ENCODE measurements at places on chromosomes 13 and 19.
A peak's percentile ranks its signal among the peaks of the same experiment; 100 is the strongest.

DNA sequence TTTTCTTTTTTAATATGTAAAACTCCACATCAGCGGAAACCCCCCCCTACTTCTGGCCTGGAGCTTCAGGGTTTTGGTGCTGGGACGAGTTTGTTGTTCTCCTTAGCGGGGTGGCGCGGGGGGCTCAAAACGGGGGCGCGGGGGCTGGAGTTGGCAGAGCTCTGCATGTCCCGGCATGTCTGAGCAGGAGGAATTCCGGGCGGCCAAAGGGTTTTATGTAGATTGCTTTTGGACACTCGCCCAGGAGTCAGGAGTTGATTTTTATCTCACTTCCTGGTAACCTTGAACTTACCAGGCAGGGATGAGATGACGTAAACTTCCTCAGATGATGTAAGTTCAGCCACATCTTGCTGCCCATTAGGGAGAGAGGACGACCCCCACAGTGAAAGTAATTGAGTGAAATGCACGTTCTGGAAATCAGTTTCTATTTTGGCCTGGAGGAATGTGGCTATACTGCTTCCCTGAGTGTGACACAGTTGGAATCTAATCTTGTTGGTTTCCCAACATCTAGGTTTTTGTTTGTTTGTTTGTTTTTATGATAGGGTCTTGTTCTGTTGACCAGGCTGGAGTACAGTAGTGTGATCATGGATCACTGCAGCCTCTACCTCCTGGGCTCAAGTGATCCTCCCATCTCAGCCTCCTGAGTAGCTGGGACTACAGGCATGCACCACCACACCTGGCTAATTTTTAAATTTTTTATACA, 21.0 kb upstream of the GDF15 start:
- peak; percentile 100 for DNase-seq

DNA sequence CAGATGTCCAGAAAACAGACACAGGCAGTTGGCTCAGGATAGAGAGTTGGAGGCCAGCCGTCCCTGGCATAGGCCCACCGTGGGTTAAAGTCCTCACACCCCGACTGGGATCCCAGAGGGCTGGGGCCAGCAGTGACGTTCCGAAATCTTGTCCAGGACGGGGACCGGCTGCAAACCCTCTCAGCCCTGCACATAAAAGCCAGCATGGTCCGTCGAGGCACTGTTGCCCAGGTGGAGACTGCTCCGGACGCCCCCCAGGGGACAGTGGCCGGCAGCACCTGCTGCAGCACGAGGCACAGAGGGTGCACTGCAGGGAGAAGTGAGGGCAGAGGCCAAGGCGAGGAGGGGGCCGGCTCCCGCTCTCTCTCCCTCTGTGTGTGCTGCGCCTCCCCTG, 4.3 kb upstream of the IFNL2 start:
- DNase-seq: no peak

GRCh38 chr19:19262190-19263057, 10.7 kb downstream of the TM6SF2 start:
- no peak for DNase-seq

DNA sequence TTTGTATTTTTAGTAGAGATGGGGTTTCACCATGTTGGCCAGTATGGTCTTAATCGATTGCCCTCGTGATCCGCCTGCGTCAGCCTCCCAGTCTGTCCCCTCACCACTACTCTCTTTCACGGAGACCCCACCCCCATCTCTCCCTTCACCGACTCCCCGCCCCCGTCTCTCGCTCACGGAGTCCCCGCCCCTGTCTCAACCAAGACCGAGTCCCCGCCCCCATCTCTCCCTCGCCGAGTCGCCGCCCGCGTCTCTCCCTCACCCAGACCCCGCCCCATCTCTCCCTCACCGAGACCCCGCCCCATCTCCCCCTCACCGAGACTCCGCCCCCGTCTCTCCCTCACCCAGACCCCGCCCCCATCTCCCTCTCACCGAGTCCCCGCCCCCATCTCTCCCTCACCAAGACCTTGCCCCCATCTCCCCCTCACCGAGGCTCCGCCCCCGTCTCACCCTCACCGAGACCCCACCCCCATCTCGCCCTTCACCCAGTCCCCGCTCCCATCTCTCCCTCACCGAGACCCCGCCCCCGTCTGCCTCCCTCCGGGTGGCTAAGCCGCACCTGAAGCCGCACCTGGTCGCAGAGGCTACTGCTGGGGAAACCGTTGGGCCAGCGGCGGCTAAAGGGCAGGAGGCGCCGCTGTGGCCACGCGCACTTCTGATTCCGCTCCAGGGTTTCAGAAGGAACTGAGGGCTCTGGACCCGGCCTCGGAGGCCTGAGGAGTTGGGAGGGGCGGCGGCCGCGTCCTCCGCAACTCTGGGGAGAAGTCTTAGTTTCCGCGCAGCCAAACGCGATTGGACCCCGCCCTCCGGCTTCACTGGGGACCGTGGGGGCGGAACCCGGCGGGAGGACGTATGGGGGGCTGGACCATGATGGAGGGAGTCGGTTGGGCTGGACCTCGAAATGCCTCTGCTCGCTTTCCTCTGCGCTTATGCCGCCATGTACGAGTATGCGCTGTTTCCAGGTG, 17.1 kb upstream of the ZNF846 start:
- DNase-seq: peak; percentile 94

- DNase-seq: no peak
Measured at GRCh38 chr13:99034333-99035085, 56.6 kb upstream of the DOCK9 start.

- DNase-seq: peak; percentile 57
Measured at GRCh38 chr13:47853236-47853635, 147.8 kb downstream of the SUCLA2 start.

DNA sequence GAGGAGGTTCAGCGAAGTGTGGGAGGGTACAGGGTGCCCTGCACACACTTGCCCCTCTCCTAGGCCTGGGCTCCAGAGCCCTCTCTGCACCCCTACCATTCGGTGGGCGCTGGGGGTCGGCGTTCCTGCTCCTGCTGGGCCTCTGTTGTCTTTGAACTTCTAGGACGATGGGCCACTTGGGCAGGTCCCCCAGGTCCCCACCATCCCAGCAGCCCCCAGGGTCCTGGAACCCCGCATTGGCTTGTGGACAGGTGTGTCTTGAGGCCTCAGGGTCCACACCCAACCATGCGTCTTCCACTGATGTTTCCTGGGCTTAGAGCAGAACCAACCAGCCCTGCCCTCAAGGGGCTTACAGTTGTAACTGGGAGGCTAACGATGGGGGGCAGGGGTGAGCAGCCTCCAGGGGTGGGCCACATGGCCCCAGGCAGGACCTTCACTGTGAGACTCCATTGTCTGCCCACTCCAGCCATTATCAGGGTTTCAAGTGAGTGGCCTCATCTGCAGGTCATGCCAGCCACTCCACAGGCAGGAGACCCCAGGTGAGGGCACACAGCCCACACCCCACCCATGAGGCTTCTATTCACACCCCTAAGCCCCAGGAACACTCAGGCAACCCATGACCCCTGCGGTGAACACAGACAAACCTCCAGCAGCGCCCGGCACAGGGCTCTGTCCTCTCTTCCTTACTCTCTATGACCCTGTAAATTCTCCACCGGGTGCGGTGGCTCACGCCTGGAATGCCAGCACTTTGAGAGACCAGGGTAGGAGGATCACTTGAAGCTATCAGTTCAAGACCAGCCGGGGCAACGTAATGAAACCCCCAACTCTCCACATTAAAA, 2.0 kb upstream of the KLF16 start:
- DNase-seq: no peak

DNA sequence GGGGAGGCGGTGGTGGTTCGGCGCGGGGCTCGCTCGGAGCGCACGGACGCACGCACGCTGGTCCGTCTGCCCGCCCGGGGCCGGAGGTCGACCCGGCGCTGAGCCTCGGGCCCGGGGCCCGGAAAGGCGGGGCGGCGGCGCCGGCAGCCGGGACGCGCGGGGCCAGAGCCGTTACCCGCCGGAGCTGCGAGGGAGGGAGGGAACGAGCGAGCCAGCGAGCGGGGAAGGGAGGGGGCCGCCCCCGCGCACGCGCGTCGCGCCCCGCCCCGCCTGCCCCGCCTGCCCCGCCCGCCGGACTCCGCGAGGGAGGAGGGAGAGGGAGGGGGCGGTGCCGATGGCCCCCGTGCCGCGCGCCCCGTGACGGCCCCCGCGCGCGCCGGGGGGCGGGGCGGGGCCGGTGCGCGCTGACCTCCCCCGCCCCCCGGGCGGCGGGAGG, 15.0 kb downstream of the CIC start:
- peak; percentile 83 for DNase-seq

DNA sequence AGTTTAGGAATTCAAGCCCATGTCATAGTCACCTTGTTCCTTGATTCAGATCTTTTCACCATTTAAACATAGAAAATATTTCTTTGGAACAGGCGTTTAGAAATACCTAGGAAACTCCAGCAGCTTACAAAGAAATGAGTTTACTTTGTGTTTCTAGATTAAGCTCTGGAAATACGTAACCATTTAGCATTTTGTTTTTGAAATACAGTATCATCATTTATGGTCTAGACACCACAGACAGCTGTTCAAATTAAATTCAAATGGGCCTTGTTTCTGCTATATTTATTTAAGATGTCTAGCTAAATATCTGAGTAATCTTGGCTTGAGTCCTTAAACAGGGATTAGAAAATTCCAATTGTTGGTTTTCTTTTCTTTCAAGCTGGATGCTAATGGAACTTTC, 228.5 kb downstream of the NDFIP2 start:
- DNase-seq: peak; percentile 47

DNA sequence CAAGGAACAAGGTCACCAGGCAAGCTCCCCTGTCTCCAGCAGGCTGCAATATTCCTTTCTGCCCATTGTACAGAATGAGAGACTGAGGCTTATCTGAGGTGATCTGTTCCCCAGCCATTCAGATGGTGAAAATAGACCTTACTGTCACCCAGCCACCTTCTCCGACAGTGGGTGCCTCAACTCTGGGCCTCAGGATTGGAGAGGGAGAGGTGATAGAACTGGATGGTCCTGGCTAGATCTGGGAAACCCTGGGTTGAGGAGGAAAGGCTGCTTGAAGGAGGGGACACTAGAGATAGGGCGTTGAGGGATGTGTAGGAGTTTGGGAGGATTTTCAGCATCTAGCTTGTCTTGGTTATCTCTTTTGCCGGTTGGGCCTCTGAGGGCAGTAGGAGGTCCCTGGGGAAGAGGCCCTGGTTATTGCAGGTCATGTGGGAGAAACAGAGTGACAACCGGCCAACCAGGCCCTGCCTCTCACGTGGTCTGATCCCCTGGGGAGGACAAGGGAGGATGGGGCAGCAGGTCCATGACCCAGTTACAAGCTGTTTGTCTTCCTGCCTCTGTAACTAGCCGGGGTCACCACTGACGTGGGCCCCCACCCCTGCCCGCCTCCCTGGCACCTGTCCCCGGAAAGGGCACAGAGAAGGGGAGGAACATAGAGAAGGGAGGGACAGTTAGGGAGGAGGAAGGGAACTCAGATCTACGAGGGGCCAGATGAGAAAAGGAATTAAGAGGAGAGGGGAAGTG, 8.2 kb downstream of the NFIC start:
- no peak for DNase-seq

- DNase-seq: no peak
Measured at GRCh38 chr13:32737111-32737571, 150.9 kb downstream of the PDS5B start.

GRCh38 chr19:5340637-5341447, at the start of gene PTPRS:
Gene PTPRS (minus strand): TSS chr19:5340812. CDS start chr19:5286140, 54,672 bp downstream.
- peak; percentile 85 for DNase-seq

DNA sequence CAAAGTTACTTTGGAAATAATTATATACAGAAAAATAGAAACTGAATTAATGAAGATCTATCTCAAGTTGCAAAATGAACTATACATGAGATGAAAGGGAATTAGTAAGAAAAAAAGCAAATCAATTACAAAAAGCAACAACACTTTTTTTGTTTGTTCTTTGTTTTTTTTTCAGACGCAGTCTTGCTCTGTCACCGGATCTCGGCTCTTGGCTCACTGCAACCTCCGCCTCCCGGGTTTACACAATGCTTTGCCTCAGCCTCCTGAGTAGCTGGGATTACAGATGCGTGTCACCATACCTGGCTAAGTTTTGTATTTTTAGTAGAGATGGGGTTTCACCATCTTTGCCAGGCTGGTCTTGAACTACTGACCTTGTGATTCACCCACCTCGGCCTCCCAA, 2.2 kb downstream of the ZNF415 start:
- no peak for DNase-seq

GRCh38 chr13:24279327-24280110, 29.9 kb upstream of the C1QTNF9 start:
- no peak for DNase-seq

DNA sequence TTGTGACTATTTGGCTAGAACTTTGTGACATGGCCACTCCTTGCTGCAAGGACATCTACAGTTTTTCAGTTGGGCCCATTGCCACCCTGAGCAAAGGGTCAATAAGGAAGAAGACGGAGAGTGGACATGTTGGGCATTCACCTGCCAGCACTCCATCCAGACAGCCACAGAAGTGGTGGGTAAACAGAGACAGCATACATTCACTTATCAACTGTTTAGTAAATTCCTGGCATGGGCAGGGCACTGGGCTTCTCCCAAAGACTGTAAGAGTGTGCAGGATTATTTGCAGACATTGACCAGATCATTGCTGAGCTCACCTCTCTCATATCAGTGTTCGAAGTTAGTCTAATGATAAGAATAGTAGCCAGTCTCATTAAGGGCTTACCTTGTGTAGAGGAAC, 29.2 kb downstream of the SIPA1L3 start:
- no peak for DNase-seq

DNA sequence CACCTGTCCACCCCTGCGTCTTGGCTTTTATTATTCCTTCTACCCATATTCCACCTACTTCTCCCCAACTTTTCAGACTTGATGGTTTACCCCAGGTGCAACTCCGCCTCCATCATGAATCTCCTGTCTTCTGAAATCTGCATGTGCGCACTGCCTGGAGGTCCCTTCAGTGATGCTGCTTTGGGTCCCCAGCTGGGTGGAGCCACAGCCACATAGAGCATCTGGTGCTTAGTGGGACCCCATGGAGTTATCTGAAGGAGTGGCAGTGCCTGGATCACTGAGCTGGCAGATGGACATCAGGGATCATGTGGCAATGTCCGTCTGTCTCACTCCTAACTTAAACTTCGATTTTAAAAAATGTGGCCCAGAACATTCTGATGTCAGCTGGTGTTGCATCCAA, 13.5 kb downstream of the ZNF536 start:
- DNase-seq: no peak

- peak; percentile 68 for DNase-seq
Measured at GRCh38 chr19:47790398-47790814, 11.9 kb downstream of the SELENOW start.

- no peak for DNase-seq
Measured at GRCh38 chr13:25800523-25800922, 251.3 kb downstream of the SHISA2 start.

- DNase-seq: peak; percentile 75
Measured at GRCh38 chr13:99045396-99045795, 67.5 kb upstream of the DOCK9 start.
